ENCODE measurements at places on chromosomes 3 and 15.

GRCh38 chr15:77421370-77421700 lies 647 bp downstream of the HMG20A start:
- DNase-seq: no peak

- peak; percentile 92 for DNase-seq
These were observed at the start of gene USP3 for GRCh38 chr15:63504247-63504978. USP3 (plus strand) TSS chr15:63504593; CDS start chr15:63504740, 147 bp downstream.

- no peak for DNase-seq
These were observed 89.4 kb downstream of the FOXB1 start for GRCh38 chr15:60093273-60094067.

DNA sequence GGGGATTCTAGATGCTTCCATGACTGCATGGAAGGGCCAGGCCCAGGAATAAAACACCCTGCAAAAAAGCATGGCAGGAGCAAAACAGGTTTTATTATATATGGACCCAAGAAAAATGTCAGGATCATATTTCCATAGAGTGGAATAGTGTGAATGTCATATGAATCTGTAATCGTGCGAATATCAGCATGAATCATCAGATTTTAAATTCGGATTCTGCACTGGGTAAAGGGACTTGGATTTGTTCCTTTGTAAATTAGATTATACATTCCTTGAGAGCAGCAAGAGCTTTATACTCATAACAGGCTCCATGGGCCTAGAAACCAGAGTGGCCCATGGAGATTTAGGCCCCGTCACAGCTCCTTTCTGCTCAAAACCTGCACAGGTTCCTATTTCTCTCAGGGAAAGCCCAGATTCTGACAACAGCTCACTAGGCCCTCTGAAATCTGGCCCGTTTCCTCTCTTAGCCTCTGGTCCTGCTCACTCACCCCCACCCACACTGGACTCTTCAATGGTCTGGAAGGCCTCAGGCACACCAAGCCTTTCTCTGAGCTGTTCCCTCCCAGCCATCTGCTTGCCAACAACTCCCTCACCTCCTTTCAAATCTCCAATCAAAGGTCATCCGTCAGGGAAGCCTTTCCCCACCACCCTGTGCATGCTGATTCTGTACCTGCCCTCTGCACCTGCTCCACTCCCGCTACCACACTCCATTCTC lies 76.0 kb downstream of the FEM1B start:
- DNase-seq: no peak

DNA sequence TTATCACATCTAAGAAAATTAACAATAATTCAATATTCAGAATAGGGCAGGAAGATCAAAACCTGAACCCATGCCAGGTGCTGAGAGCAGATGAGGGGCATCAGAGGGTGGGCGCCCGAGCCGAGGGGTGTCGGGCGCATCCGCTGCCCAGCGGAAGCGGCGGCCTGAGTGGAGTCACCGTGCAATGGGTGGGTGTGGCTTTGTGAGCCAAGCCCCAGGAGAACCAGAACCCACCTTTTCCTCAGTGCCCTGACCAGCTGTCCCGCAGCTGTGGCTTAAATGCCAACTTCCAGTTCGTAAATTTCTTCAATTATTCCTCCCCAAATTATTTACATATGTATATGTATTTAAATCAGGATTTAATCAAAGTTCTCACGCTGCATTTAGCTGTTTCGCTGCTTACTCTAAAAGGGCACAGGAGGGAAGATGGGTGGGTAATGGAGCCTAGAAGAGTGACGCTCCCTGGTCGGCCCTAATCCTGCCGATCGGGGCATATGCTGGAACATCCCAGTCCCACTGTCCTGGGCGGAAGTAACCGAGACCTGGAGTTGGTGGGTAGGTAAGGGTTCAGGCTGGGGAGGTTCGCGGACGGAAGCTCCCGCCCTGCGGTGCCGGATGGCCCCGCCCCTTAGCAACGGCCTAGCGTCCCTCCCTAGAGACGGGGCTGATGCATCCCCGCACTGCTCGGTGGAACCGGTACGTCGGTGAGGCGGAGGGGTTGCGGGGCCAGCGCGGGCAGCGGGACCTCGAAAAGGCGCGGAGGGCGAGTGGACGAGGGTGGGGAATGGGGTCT lies 1.3 kb downstream of the DNAH1 start:
- peak; percentile 74 for DNase-seq

GRCh38 chr3:61110576-61110975 lies 140.7 kb downstream of the FHIT start:
- no peak for DNase-seq

- no peak for DNase-seq
These were observed 183.5 kb upstream of the PRICKLE2 start for GRCh38 chr3:64408770-64409169.

DNA sequence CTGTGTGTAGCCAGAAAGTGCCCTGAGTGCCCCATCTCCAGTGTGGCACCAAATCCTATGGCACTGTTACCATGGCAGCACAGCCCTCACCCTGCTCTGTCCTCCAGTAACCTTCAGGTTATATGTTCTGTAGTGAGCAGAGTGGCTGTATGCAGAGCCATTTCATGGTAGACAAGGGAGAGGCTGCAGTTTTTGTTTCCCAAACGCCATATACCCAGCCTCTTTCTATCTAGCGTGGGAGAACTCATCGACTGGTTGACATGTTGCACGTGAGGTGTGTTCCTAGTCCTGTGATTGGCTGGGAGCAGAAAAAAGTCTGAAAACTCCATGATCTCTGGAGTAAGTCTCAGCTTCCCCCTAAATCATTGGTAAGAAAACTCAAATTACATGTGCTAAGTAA lies 2.0 kb downstream of the SIDT1 start:
- DNase-seq: no peak

DNA sequence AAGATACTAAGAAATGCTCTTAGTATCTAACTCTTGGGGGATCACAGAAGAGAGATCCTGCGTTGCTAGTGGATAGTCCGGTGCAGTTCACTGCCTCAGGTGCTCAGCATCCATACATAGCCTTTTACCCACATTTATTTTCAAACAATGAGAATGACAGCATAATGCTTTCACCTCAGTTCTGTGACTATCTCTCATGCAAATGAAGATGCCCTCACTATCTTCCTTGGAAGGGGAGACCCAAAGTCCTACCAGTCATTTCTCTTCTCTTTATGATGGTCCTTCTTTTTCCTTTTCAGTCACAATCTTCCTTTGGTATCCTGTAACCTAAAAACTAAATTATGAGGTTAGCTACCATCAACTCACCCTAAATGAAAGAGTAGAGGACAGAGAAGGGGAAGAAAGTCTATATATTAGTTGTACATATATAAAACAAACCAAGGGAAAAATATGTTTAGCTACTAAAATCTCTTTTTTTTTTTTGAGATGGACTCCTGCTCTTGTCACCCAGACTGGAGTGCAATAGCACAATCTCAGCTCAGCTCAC lies 30.9 kb upstream of the SLC28A2 start:
- DNase-seq: no peak

DNA sequence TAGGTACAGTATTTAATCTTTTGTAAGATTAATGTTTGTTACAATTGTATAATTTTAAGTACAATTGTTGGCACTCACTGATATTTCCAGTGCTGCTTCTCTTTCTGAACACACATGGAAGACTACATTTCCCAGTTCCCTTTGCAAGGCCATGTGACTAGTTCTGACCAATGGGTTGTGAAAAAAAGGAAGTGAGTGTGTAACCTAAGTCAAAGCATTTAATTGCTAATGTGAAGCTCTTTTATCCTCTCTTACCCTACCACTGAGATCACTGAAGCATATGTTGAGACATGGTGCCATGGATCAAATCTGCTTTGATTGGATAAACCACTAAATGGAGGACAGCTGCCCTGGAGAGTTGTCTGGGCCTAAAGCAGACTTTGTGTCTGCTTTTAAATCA lies 83.9 kb upstream of the PLXND1 start:
- peak; percentile 83 for DNase-seq

DNA sequence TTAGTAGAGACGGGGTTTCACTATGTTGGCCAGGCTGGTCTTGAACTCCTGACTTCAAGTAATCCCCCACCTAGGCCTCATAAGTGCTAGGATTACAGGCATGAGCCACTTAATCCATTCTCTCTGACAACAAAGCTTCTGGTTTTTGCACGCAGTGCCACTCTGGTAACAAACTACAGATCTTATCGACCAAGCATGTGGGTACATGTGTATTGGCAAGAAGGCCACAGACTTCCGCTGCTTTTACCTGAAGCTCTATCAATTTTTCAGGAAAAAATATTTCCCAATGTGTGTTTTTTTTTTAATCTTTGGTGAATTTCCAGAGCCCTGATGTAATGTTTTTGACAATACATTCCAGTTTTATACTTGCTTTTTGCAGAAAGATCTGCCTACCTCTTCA lies 182.5 kb downstream of the PCCB start:
- no peak for DNase-seq

- no peak for DNase-seq
These were observed 1.9 kb downstream of the NFKBIZ start for GRCh38 chr3:101851072-101851770.

- DNase-seq: no peak
These were observed 124.6 kb upstream of the IQSEC1 start for GRCh38 chr3:13197795-13198194.

GRCh38 chr3:52891615-52892081 lies 5.7 kb downstream of the STIMATE start:
- DNase-seq: no peak

DNA sequence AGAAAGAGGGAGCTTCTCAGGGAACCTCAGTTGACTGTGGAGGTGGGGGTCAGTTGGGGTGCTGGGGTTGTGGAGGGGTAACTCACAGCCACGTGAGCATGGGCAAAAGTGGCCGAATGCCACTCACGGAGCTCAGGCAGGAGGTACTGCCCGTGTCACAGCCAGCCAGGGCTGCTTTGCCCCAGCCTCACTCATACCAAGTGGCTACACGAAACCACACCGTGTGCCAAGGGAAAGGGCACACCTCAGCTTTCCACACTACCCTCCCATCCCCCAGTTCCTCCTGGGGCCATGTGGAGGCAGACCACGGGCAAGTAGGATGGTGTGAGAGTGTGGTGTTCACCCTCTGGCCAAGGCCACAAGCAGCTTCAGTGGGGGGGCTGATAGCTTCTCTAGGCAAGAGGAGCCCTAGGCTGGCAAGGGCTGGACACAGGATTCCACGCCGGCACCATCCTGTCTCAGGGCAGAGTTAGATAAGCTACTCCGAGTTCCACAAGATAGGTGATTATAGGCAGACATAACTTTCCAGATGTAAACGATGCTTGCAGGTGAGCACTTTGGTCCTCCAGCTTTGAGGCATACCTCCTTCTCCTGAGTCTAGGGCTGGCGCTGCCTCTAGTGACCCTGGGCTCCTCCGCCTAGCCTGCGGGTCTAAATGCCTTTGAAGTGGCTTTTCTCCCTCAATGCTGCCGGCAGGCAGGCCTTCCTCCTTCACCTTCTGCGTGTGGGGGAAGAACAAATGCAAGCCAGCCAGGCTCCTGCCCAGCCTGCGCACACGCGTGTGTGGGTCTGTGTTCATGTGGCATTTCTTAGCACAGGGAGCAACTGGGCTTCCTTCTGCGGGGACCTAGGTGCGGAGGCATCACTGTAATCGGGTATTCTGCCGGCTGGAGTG lies 25.0 kb downstream of the RGMA start:
- no peak for DNase-seq

DNA sequence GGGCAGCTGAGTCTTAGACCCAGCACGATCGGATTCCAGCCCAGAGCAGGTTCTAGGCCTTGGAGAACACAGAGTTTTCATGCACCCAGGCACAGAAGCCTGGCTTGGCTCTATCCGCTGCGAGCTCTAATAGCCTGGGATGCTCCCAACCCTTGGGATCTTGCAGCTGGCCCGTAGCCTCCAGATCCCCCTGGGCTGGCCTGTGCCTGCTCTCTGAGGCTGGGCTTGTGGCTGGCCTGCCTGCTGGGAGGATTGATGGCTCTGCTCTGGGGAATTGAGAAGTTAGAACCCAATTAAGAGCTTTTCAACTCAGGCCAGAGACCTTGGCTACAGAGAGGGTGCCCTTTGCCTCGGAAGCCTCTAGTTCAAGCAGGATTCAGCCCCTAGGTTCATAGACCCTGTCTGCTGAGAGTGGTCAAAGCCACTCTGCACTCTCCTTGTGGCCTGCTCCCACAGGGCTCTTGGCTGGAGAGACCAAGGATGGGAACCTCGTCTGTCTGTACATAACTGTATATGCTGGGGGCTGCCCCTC lies 64.4 kb downstream of the MAGEF1 start:
- DNase-seq: no peak

DNA sequence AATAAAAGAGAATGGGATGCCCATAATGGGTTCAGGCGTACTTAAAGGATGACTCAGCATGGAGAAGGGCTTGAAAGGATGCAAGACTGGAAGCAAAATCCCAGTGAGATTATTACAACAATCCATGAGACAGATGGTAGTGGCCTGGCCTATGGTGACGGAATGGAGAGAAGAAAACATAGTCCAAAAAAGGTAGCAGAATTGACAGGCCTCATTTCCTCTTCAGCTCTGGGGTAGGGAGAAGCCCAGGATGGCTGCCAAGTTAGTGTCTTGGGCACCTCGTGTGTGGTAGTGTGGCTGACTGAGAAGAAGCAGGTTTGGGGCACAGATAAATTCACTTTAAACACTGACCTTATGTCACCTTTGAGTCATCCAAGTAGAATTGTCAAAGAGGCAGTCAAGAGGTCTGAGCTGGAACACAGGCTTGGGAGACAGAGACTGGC lies 18.1 kb downstream of the MB21D2 start:
- DNase-seq: no peak

DNA sequence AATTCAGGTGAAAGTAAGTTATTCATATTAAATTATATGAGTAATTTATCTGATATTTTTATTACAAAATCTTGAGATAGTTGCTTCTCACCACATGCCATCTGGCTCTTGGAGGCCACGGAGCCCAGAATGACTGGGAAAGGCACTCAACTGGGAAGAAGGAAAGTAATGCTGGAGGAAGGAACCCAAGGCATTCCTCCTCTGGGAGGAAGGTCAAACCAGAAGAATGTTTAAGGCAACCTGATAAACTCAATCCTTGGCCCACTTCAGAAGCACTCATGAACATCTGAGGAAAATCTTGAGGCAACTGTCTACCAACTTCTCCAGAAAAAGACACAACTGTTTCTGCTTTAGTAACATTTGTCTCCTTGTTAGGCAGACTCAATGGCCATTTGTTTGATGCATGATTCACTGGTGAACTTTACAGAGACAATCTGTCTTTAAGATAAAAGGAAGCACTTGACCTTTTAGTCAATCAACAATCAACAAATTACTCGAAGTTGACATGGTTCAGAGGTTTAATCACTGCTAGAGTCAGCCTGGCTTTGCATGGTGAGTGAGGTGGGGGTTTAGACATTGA lies 261.4 kb upstream of the MME start:
- no peak for DNase-seq

GRCh38 chr3:158313338-158313927 lies 203.5 kb downstream of the RSRC1 start:
- DNase-seq: peak; percentile 45

Data from NCI-H1436 (cell line).